ENCODE measurements at places on chromosomes 2 and 18.

DNA sequence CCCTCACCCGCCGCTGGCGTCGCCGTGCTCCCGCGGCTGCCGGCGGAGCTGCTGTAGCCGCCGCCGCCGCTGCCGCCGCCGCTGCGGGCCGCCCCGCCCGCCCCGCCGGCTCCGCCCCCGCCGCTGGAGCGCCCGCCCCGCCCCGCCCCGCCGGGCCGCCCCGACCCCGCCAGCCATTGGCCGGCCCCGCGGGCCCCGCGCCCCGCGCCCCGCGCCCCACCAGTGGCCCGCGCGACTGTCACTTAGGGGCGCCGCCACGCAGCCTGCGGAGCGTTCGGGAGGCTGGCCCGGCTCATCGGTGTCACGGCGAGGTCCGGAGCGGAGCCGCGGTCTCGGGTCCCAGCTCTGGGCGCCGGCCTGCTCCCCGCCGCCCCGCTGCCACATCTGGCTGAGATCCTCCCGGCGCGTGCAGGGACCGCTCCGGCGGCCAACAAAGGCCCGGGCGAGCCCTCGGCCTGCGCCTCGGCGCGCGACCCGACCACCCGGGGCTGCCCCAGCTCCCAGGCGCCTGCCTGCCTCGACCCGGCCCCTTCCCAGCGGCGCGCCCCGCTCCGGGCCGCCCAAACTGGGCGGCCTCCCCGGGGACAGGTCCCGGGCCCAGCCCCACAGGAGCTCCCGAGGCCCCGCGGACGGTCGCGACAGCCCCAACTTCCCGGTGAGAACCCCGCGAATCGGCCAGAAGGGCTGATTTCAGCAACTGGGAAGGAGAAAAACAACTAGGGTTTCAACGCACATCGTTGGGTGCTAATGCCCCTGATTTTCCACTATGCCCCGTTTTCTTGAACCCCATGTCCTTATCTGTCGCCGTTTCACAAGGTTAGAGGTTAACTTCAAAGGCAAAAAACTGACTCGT lies at the start of gene MGAT4A:
TSS of gene MGAT4A (minus strand) at position 92 of the 853 bp plus-strand sequence. CDS start 4,800 bp downstream, outside the sequence.
- peak; percentile 88 for DNase-seq

- no peak for DNase-seq
Measured at GRCh38 chr2:232522623-232523401, 2.6 kb downstream of the PRSS56 start.

DNA sequence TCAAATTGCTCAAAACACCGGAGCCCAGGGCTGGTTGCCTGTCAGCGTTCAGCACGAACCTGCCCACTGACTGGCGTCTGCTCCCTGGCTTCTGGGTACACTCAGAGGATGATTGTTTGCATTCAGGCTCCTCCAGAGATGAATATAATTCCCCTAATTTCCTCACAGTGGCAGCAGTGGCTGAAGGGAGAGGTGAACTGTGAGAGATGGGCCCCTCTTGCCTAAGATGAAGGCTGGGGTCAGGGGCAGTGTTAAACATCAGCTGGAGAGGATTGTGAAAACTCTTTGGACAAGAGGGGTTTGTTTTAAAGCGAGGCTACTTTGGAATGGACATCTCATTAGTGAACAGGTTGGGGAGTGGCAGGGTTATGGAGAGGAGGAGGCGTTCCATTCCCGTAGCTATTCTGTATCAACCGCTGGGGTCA lies 31.0 kb downstream of the TCF7L1 start:
- no peak for DNase-seq

DNA sequence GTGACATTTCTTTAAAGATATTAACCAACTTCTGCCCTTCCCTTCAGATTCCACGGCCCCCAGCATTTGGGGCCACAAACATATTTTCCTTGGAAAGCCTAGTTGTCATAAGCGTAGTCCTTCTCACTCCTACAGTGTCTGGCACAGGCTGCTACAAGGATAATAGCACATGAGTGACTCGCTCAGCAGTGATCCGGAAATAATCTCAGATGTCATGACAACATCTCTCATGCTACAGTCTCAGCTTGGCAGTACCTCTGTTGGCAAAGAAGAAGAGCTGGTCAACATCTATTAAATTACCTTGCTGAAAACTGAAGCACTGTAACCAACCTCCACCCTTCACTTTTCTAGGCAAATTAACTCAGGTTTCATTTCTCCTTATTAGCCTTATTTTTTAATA lies 351.7 kb downstream of the RAD51AP2 start:
- DNase-seq = no peak

- DNase-seq = no peak
Measured at GRCh38 chr2:10398496-10398895, 49.6 kb downstream of the ODC1 start.

DNA sequence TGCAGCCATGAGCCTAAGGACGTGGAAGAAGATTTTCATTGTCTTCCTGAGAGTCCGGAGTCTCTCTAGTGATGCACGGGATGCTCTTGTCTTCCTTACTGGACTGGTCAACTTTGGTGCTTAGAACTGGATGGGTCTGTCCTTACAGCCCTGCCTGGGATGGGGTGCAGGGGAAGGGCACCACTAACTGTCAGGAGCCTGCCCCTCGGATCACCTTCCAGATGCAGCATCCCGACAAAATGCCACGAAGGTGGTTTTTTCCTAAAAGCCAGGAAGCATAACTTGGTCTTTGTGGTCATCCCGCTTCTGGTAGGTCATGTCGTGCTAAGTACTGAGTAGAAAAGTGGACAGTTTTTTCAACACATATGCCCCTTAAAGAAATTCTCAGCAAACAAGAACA lies 207.4 kb upstream of the TWIST2 start:
- DNase-seq = no peak

- DNase-seq = no peak
Measured at GRCh38 chr18:26457195-26457594, 91.2 kb downstream of the KCTD1 start.

DNA sequence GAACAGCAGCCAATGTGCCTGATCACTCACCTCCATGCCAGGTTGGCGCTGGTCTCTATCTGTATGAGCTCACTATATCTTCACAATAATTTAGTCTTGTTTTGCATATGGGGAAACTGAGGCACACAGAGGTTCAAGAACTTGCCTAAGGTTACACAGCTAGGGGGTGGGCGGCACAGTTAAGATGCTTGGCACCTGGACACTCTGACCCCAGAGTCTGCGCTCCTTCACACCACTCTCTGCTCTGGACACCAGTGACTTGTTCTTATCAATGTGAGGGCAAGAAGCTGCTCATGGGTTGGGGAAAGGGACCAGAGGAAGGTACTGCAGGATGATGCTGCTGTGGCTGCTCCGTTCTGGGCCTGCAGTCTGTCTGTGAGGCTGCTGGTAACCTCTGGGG lies 27.1 kb downstream of the FBLN7 start:
- no peak for DNase-seq

DNA sequence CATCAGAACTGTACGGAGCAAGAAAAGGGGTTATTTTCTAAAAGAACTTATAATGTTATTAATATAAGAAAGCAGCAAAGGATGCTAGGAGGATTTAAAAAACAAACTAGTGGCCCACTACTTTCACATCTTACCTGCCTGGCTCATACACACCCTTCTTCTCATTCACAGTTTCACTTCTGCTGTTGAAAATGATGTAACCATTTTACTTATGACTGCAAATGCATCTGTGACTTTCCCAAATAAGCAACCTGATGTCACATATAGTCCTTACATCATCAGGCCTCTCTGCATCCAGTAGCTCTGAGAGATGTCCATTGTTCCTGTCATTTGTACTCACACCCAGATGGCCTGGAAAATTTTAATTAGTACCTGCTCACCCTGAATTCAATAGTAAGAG lies 101.8 kb upstream of the MYO3B start:
- no peak for DNase-seq

- DNase-seq = peak; percentile 12
Measured at GRCh38 chr2:26581991-26582842, 58.9 kb downstream of the CIB4 start.

- no peak for DNase-seq
Measured at GRCh38 chr18:48222118-48222517, 187.1 kb downstream of the ZBTB7C start.

GRCh38 chr2:51953931-51954330 lies 922.0 kb upstream of the NRXN1 start:
- DNase-seq = no peak

- DNase-seq = no peak
Measured at GRCh38 chr2:195318440-195319111, 338.4 kb upstream of the SLC39A10 start.

- DNase-seq = no peak
Measured at GRCh38 chr2:112724591-112725525, 4.0 kb downstream of the NT5DC4 start.

GRCh38 chr2:119617455-119617854 lies 61.5 kb upstream of the TMEM177 start:
- DNase-seq = no peak

DNA sequence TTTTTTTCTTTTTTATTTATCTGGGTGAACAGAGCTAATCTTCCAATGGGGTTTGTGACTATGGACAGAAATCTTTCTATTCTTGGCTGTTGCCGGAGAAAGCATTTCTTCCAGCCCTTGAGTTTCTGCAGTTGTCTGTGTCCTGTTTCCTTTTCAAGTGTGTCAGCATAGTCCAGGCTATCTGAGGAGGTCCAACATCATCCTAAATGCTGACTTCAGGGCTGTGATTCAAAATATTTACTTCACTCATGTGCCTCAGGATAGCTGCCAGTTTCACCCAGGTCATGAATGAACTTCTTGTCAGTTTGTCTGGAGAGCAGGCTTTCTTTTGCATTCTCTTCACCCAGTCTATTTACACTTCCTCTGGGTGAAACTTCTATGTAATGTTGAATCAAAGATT lies 27.9 kb downstream of the ITGAV start:
- DNase-seq = no peak

DNA sequence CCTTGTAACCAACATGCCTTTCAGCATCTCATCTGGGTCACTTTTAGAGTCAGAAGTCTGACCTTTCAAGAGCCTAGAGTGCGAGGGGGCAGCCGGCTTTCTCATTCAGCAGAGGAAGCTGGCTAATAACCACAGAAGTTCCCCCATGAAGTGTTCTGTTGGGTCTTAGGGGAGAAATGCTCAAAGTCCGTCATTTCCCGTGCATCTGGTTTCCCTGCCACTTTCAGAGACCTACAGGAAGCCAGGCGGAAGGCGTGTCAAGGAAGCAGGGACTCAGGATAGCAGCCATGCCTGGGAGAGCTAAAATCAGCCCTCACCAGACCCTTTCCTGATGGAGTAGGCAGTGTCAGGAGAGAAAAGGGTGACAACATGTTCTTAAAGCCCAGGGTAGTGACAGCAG lies 301.8 kb upstream of the ID2 start:
- DNase-seq = no peak

GRCh38 chr2:56347881-56348280 lies 164.1 kb downstream of the CCDC85A start:
- DNase-seq = no peak

DNA sequence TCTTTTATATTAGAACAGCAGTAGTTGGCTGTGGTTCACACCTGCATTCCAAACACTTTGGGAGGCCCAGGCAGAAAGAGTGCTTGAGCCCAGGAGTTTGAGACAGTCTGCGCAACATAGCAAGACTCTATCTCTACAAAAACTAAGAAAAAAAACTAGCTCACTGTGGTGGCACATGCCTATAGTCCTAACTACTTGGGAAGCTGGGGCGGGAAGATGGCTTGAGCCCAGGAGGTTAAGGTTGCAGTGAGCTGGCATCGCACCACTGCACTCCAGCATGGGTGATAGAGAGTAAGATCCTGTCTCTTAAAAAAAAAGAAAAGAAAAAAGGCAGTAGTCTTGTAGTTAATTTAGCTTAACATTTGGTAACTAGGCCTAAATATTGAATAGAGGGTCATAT lies 136.6 kb downstream of the AGPS start:
- DNase-seq = no peak

- DNase-seq = no peak
Measured at GRCh38 chr18:22300665-22301636, 116.8 kb downstream of the CTAGE1 start.

- no peak for DNase-seq
Measured at GRCh38 chr2:157258520-157259326, 1.2 kb downstream of the GALNT5 start.

GRCh38 chr2:168255866-168256265 lies 8.5 kb upstream of the STK39 start:
- no peak for DNase-seq

DNA sequence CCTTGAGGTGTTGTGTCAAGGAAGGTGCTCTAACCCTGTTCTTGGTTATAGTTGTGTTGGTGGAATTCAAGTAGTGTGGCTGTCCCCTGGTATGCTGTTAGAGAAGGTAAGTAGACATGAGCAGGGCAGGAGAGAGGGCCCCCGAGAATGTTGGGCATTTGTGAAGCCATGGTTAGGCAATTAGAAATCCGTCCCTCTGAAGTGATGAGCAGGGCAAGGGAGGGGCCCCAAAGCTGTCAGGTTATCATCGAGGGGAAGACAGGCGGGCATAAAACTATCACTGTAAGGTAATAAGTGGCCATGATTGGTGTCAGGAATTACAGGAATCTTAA lies 5.2 kb downstream of the XRCC5 start:
- DNase-seq = no peak

- DNase-seq = no peak
Measured at GRCh38 chr2:124081154-124081716, 56.1 kb downstream of the CNTNAP5 start.

GRCh38 chr2:84741182-84741822 lies 139.6 kb downstream of the TRABD2A start:
- DNase-seq = peak; percentile 54

GRCh38 chr2:141341444-141341843 lies 789.4 kb downstream of the LRP1B start:
- DNase-seq = no peak

DNA sequence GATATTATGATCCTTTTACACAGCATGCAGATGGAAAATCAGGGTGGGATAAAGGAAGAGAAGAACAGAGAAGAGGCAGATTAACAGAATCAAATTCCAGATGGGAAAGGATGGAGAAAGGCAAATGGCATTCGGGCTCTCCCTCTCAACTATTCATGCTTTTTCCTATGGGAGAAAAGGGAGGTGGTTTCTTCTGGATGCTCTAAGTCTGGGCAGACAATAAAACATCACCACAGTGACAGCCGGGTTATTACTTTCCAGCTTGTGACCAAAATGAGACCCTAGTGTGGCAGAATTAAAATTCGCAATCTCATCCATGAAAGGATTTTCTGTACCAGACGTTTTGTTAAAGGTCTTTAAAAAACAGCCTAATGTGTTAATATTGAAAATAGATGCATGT lies 440.7 kb downstream of the RND3 start:
- no peak for DNase-seq

DNA sequence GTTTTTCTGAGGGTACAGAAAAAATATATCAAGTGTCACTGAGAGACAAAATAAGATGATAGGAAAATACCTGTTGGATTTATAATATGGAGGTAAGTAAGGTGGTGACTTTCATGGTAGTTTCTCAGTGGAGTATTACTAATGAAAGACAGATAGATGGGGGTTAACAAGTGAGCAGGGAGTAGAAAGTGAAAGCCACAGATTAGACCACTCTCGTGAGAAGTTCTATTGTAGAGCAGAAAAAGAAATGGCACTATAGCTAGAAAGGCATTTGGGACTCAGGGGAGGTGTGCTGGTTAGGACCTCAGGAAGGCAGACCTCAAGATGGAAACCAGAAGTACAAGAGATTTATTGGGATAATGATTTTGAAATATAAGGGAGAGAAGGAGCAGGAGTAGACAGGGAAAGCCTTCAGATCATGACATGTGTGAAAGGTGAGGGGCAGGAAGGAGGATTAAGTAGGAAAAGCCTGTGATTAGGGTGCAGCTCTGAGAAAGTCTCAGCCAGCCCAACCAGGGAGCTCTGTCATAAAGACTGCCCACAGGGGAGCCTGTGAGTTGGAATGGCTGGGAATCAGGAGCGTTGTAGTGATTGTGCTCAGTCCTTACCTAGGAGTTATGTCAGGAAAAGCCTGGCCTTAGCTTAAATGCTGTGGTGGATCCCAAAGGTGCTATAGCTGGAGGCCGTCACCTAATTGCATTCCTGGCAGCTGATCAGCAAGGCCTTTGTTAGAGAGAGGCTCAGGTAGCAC lies 198.1 kb downstream of the IKZF2 start:
- DNase-seq = no peak

Measured in activated T-cell treated with anti-CD3 and anti-CD28 coated beads, Interleukin-2, amount 50 U/mL, for 24 hours (primary cell).